Activated T-helper 1 cell treated with Interleukin-2 at 50 U/mL for 16 hours (primary cell): ENCODE measurements at places on chromosomes 5 and 9.

DNA sequence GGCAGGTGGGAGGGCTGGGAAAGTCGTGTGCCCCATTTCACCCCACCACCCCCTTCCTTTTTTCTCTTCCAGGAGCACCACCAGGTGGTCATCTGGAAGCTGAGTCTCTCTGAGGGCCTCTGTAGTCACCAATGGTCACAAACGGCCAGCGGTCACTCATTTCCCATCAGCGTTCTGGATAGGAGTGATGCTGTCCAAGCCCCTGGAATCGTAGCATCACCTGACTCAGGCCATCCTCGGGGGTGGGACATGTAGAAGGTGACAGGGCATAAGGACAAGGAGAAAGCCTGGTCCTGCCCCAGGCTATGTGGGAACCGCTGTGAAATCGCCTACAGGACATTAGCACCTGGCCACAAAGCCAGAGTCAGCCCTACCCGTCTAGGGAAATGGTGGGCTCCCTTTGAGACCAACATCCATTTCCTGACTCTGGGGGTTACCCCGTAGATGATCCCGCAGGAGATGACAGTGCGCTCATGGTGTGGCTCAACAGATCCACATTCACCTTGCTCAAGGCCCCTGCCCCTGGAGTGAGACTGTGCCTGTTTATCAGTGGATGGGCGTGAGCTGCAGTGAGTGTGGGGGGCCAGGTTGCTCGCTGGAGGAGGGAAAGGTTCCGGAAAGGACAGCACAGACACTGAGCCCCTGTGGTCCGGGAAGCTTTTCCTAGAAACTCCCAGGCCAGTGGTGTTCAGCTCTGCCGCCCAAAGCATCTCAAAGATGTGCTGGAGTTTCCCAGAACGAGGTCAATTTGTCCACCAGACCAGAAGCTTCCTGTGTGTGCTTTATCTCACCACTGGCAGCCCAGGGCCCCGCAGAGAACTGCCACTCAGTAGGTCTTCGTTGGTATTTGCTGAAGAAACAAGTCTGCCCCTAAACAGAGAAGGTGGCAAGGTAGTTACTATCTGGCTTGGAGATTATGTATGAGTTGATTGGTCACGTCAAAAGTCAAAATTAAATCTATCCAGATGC, 61.1 kb upstream of the UNC5A start:
- no peak for DNase-seq

- DNase-seq = no peak
These were observed 20.6 kb downstream of the SLC38A9 start for GRCh38 chr5:55691265-55692105.

- no peak for DNase-seq
These were observed 647 bp downstream of the FREM1 start for GRCh38 chr9:14909601-14909960.

GRCh38 chr5:150065886-150066285, 20.5 kb downstream of the CSF1R start:
- DNase-seq = no peak

- DNase-seq = no peak
These were observed 203.6 kb upstream of the ADRA1B start for GRCh38 chr5:159712672-159713071.

GRCh38 chr5:147384346-147385193, 125.3 kb downstream of the DPYSL3 start:
- no peak for DNase-seq

DNA sequence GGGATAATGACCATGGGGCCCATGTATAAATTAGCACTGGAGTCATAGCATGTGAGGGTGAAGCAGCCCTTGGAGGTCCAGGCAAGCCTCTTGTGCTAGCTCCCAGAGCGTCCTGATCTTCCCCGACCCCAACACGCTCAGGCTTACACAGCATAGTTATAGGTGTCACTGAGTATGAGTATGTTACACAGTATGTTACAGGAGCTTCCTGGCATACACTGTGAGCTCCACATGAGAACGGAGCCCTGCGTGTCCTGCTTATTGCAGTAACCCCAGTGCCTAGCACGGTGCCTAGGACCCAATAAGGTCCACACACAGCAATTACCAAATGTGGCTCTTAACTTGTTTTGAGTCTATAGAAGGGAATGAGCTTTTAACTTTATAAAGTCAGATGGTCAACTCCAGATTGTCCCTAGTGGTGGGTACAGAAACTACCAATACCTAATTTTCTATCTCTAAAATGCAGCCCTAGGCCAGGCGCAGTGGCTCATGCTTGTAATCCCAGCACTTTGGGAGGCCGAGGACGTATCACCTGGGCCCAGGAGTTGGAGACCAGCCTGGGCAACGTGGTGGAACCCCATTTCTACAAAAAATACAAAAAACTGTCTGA, 64.1 kb downstream of the PLAC8L1 start:
- DNase-seq = no peak

- no peak for DNase-seq
These were observed 36.5 kb downstream of the SHB start for GRCh38 chr9:38032266-38033110.

GRCh38 chr5:93145767-93146166, 435.3 kb downstream of the NR2F1-AS1 start:
- no peak for DNase-seq

DNA sequence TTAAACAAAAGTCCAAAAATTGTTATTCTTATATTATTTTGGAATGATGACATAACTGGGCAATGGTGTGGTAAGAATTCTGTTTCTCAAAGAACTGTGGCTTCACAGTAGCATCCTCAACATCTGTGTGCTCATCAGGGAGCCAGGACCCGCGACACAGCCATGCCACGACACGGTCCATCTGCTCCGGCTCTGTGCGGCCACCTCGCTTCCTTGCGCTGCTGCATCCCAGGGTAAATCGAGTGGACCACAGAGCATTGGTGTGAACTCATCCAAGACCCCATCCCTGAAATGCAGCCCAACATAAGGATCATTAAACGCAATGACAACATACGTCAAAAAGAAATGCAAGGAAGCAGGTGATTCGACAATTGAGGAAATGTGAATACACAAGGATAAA, 15.3 kb downstream of the WHRN start:
- no peak for DNase-seq

GRCh38 chr9:16236882-16237281, 633.6 kb downstream of the BNC2 start:
- DNase-seq = no peak

GRCh38 chr5:116237917-116238500, 153.2 kb downstream of the COMMD10 start:
- no peak for DNase-seq

DNA sequence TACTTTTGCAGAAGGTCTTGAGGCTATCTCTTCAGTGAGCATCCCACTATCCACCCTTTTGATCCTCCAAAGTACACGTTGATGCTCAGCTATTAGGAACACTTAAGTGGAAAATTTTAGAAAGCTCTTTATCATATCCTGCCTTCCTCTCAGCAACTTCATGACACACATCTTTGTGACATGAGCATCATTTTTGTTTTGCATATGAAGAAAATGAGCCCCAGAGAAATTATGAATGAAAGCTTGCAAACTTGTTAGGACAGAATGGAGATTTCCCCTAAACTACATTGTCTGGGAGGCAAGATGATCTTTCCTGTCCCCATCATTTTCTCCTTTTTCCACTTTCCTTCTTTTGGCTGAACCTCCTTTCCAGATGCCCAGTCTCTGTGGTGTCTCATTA, 239.4 kb upstream of the PIK3R1 start:
- no peak for DNase-seq

DNA sequence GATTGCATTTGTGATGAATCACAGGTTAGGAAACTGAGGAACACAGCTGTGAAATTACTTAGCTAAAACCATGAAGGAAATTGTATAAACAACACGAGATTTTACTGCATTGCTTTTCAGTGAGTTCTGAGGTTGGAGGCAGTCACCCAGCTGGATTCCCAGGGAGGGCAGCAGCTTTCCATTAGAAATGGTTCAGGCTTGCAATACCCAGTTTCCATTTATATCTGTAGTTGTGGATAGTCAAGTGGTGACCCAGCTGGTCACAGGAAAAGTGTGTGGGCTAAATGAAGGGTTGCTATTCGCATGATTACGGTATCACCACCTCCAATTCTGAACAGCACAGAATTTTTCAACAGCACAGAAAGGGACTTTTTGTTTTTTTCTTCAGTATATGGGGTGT, 34.3 kb upstream of the SPATA31D4 start:
- no peak for DNase-seq

- DNase-seq = no peak
These were observed 44.3 kb downstream of the TENT4A start for GRCh38 chr5:6757414-6757969.

- DNase-seq = no peak
These were observed 11.4 kb downstream of the MRRF start for GRCh38 chr9:122276096-122276495.

DNA sequence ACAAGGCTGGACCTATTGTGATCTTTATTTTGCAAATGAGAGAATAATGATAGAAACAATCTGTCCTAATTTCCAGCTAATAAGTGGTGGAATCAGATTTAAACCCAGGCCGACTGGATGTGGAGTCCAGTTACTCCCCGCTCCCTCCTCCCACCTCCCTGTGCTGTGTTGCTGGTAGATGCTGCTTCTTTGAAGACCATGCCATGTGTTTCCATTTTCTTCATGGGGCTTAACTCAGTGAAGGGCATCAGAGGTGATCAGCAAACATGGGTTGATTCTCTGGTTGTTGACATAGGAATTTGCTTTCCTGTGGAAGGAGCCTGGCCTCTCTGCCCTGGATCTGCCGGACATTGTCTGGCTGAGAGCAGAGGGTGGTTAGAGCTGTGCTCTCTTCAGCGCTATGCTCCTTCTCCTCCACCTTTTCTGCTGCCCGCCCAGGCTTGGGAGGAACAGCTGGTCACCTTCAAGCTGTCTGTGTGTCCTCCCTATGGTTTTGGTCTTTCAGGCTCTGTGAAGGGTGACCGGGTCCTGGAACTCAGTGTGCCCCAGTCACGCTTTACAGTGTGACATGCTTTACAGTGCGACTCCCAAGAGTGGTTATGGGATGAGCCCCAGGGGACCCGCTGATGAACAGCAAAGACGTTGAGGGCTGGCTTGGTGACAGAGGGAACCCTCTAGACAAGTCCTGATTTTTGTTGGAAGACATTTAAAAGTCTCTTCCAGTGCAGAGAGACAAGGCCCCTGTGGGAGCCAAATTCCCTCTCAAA, 68.4 kb upstream of the RPS23 start:
- DNase-seq = no peak

DNA sequence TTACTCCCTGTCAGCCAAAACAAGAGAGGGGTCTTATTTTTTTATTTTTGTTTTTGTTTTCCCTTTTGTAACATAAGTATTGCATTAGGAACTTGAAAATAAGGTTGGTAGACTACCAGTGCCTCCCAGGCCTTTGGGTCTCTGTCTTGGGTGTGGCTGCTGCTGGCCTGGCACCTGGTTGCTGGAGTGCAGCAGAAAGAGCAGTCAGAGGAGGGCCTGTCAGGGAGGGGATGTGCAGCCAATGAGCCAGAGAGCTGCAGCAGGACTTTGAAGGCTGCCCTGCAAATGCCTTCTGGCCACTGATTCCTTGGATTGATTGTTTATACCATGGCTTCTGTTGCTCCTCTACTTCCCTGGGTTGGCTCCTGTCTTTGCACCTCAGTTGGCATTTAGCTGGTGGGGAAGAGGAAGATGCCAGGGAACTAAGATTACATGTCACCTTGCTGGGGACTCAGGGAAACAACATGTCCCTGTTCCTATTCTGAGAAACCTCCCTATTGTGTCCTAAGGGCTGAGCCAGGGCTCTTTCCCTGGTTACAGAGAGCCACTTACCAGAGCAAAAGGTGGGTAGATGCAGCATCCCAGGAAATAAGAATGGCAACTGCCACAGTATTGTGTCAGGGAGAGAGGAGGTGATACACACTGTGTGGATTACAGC, 66.6 kb downstream of the ANGPTL2 start:
- no peak for DNase-seq

GRCh38 chr9:73426269-73426668, 274.6 kb downstream of the ANXA1 start:
- DNase-seq = no peak

GRCh38 chr5:68320413-68320986, 104.9 kb downstream of the PIK3R1 start:
- no peak for DNase-seq

DNA sequence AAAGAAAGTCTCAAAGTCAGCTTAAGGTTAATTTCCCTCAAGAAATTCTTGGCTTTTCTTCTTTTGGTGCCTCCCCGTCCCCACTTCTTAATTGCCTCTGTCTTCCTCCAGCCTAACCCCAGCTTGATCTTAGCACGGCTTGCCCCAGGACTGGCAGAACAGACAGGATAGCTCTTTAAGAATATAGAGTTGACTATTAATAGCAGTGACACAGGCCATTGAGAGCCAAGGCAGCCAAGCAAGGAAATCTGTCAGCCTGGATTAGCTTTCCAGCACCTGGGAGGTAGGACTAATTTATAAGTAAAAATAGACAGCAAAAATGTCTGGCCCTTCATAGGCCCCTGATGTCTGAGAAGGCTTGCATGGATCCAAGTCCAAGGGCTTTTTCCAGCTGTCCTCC, 384.6 kb upstream of the SLC30A5 start:
- DNase-seq = no peak

DNA sequence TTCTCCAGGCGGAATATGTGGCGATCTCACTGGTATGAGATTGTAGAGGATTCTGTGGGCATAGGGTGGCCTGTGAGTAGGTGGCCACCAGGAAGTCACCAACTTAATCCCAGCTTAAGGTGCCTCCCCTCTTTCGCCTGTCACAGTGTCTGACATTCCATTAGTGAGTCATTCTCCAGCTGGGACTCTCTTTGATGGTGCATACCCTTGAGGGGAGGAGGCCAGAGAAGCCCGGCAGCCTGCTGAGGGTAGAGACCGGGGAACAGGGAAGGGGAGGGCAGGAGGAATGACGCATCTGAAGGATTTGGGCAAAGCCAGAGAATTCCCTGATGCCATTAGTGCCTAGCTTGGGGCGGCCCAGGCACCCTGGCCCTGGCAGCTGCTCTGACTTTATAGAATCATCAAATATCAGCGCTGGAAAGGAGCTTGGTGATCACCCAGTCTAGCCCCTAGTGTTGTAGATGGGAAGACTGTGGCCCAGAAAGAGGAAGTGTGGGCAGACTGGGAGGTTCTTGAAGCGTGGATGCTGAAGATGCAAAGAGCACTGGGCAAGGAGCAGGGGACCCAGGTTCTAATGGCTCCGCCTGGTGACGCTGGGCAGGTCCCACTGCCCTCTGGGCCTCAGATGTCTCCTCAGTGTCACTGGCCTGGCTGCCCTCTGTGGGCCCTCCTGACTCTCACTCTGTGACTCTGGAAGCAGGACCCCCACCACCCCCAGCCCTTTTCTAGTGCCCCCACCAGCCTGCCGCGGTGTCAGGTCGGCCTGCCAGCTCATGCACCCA, 41.4 kb downstream of the DAB2IP start:
- no peak for DNase-seq

- DNase-seq = no peak
These were observed 24.2 kb downstream of the CCDC69 start for GRCh38 chr5:151199581-151200185.
